ENCODE measurements at places on chromosomes 1 and 21.

DNA sequence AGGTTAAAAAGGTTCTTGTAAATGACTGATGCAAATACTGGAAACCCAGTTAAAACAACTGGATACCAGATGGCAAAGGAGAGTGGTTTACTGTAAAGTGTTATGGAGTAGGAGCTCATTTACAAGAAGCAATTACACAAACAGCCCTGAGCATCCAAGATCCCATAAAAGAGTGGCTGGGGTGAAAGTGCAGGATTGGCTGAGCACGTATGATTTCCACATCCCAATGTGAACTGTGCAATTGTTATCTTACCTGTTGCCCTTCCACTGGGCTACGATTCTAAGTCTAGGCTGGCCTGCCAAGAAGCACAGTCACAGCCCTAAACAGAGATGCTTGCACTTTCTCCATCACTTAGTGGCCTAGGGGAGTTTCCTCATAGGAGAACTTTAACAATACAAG lies 277.6 kb upstream of the RUNX1 start:
- DNase-seq: no peak

DNA sequence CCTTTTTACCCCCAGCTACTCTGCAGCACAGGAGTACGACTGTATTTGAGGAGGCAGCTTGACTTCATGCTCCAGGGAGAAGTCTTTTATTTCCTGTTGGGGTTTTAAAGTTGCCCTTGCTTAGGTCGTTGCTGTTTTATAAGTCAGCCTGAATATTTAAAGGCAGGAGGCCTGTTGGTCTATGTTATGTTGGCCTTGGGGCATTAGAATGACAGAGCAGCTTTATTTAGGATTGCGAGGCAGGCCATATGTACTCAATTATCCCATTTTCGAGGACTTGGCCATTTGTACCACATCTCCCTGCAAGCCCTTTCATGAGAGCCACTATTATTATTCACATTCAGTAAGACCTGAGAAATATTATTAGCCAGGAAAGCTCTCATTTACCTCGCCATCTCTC lies 47.0 kb downstream of the KIF26B start:
- DNase-seq: no peak

DNA sequence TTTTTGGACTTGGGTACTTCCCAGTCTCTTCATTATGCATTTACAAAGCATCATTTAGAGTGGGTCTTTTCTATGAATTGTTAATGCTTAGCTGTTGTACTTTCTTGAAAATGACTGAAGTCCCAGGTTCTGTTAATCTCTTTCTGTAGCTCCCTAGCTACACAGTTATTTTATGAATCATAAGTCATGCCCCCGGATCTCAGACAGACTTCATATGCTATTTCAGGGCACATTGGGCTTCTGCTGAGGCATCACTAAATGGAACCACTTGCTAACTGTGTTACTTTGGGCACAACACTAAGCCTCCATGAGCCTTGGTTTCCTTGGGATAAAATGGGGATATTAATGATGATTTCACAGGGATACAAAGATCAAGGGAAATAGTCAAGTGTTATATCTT lies 55.5 kb upstream of the RBM15 start:
- no peak for DNase-seq

- DNase-seq: no peak
These were observed 50.6 kb downstream of the UCK2 start for GRCh38 chr1:165877940-165878556.

DNA sequence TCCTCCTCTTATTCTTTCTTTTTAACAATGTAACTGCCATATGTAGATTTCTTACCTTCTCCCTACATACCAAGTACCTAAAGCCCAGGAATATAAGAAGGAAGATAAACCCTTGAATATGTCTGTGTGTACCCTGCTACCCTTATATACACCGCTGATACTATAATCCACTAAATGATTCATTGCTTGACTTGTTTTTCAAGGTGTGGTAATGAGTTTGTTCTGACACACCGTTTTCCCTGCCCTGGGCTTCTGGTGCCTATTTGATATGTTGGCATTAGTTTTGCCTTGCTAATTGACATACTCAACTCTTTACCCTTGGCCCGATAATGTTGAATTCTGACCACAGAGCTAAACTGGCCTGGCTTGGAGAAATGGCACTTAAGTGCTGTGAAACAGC lies 64.3 kb downstream of the IL23R start:
- no peak for DNase-seq

GRCh38 chr21:34351786-34352241 lies 12.0 kb upstream of the KCNE2 start:
- peak; percentile 61 for DNase-seq

DNA sequence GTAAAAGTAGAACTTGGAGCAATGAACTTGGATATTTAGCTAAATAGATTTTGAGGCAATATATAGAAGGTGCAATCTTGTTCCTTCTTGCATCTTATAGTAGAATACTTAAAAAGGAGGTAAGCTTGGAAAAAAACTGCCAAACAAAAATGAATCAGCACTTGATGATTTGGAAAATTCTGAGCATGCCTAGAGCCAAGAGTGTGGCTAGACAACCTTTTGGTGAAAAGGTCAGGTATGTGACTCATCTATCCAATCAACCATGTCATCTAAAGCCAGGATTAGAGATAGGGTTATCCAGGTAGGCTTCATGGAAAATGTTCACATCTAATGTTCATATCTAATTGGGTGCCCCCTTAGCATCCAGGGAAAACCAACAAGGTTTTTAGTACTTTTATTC lies 515.0 kb downstream of the COL11A1 start:
- DNase-seq: no peak

DNA sequence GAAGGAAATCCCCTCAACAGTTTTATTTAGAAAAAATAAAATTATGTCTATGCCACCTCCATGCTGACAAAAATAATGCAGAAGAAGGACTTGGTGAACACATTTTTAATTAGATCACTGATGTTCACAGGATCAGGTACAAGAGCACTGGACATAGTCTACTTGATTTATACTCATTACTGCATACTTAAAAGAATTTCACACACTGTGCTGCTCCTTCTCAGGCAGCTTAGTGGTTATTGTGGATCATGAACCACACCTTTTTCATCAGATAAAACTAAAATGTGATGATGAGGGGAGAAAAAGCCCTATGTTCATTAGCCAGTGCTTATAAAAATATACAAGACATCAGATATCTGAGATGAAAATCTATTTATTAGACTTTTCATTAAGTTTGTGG lies 103.3 kb upstream of the DPH5 start:
- DNase-seq: no peak

- DNase-seq: no peak
These were observed 43.8 kb upstream of the RAVER2 start for GRCh38 chr1:64701071-64701470.

DNA sequence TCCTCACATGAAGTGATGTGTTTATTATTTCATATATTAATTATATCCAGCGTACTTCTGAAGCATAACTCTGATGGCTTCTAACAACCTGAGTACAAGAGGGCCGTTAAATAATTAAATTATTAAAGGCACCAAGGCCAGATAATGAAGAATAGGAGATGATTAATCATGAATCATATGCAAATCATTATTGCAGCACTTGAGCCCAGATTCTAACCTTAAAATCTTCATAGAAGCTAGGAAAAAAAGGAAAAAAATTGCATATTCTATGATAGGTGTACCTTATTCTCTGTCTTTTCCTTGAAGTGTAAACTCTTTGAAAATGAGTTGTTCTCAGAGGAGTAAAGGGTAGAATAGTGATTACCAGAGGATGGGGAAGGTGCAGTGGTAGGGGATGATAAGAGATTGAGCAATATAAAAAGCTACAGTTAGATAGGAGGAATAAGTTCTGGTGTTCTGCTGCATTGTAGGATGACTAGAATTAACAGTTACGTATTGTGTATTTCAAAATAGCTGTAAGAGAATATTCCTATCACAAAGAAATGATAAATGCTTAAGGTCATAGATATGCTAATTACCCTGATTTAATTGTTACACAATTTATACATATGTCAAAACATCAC lies 51.1 kb downstream of the SWT1 start:
- no peak for DNase-seq

DNA sequence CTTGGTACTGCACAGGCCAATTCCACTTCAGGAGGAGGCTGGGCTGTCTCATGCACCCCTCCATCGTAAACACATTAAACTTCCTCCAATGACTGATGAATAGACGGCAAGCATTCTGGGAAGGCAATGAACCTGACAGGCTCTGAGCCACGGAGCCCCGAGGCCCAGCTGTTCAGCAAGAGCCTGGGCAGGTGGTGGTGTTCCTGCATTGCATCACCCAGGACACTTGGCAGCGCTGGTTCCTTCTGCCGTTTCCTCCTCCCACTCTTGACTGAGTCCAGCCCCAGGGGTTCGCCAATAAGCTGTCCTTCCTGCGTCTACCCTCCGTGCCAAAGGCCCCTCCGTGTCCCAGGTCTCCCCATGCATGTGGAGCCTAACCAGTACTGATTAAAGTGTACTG lies 109.8 kb downstream of the JAK1 start:
- no peak for DNase-seq

DNA sequence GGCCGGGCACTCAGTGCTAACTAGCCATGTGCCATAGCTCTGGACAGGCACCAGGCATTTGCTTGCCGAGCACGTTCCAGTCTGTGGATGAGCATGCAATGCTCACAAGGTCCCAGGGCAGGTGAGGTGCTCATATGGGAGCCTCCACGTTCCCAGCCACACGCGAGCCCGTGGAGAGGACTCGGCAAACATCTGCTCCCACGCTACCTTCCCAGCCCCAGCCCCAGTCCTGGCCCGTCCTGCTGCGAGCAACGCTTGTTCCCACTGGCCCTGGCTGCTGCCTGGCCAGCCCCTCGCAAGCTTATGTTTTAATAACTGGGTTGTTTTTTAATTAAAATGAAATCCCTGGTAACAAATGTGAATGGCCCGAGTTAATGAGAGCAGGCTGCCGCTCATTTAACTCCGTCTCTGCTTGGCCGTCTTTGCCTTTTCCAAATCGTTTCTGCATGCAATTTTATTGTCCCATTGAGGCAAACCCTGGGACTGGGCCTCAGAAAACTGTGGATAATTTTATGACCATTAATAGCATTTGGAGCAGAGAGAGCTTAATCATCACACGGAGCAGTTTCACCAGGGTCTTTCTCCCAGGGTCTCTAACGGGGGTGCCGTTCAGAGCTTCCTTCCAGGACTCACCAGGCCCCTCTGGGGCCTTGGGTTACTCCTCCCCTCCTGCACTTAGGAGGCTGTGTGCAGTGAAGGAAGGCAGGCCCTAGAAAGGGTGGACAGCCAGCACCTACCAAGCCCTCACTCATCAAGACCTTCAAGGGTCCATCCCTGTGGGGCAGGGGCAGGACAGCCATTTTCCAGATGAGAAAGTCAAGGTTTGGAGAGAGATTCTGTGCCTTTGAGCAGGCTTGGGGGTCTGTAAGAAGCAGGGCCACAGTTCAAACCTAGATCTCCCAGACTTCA lies 136.8 kb downstream of the GLIS1 start:
- peak; percentile 53 for DNase-seq

DNA sequence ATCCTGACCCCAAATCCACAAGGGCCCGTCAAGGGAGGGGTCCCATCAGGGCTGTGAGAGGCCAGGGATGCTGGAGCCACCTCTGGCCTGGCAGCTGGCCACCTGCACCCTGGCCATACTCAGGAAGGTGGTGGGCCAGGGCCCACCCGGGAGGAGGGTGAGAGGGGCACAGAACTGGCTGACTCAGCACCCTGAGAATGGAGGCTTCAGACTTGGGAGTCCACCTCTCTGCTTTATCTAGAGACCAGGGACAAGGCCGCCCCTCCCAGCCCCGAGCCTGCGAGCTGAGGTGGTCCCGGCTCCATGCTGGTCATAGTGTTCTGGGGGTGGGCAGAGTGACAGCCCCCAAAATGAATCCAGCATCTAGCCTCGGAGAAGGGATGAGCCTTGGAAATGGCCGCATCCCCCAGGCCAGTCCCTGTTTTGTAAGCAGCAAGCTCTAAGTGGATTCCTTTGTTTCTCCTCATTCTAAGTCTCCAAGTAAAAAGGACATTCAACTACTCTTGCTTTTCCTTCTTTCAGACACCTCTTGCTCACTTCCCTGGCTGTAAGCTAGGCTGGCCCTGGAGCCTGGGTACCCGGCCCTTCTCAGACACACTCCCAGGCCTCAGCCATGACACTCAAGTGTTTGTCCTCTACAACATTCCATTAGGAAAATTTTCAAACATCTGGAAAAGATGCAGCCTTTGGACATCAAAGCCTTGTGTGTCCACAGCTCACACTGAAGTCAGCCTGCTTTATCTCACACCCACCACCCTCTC lies 12.3 kb downstream of the WNT3A start:
- DNase-seq: peak; percentile 49

DNA sequence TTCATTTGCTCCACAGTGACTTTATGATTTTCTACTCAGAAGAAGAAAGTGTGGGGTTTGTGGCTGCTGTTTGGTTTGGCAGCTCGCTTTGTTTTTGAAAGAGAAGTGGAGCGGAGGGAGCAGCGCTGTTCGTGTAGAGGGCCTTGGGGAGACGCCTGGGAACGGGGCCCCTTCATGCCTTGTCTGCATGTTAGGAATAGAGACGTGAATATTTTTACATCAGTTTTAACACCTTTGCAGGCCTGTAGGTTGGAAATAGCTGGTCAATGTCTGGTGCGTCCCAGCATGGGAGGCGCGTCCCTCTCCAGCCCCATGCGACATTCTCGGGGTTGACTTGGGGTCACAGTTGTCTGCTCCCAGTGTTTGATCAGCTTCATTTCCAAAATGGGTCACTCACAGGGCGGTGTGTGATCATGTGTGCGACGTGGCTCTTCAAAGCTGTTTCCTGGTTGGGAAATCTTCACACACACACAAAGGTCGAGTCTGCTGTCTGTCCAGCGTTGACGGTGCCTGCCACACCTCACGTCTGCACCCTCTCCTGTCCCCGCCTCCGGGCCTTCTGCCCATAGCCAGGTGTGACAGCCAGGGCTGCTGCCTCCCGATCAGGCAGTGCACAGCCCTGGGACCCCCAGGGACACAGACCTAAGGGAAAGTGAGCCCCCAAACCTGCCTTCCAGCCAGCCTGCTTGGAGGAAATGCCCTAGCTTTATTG lies 149.2 kb downstream of the PSMG1 start:
- DNase-seq: no peak

DNA sequence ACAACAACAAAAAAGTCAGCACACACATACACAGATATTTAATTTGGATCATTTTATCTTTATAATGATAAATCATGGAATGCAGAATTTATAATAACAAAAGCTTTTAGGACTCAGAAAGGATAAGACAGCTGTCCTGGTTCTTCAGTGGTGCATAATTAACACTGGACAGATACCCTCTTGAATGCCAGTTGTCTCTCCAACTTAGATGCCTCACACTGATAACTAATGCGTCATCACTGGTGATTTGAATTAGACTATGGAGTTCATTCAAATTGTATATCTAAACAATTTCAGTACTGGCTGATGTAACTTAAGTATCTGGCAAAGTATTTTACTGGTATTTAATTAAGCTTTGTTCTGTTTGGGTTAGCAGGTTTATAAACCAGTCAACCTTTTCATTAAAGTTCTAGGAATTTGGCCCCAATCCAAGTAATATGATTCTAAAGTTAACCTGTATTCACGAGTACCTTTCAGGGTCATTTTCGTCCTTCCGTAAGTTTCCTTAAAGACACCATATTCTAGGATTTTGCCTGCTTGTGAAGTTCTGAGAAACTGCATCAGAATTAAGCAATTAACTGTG lies 1199.5 kb upstream of the TMPRSS15 start:
- DNase-seq: no peak

All from activated effector memory CD4-positive, alpha-beta T cell treated with anti-CD3 and anti-CD28 coated beads, Interleukin-2, amount 50 U/mL, for 16 hours (primary cell).